Liver (tissue), 10 donors: ENCODE measurements at places on chromosomes 7 and 10. TPM values are rescaled to one million over a fixed set of nuclear protein-coding genes. Genes with fewer than 3 reads are reported as not detected.

The NYAP1 gene
- polyA plus RNA-seq, result 0.29 TPM

The TMEM254 gene
- 26.9 TPM for polyA plus RNA-seq

The GJD4 gene
- not detected for polyA plus RNA-seq

The MMD2 gene
- polyA plus RNA-seq, result not detected

The FKBP6 gene
- polyA plus RNA-seq, result not detected

The CCDC172 gene
- polyA plus RNA-seq, result not detected

The MRPL43 gene
- 76.0 TPM for polyA plus RNA-seq

The NANOS1 gene
- 0.12 TPM for polyA plus RNA-seq

The H2BK1 gene
- not detected for polyA plus RNA-seq

The SLC39A12 gene
- polyA plus RNA-seq, result not detected

The FAM185A gene
- polyA plus RNA-seq, result 6.3 TPM

The PNLIPRP2 gene
- polyA plus RNA-seq, result not detected

The PROSER2 gene
- polyA plus RNA-seq, result 9.0 TPM

DNA sequence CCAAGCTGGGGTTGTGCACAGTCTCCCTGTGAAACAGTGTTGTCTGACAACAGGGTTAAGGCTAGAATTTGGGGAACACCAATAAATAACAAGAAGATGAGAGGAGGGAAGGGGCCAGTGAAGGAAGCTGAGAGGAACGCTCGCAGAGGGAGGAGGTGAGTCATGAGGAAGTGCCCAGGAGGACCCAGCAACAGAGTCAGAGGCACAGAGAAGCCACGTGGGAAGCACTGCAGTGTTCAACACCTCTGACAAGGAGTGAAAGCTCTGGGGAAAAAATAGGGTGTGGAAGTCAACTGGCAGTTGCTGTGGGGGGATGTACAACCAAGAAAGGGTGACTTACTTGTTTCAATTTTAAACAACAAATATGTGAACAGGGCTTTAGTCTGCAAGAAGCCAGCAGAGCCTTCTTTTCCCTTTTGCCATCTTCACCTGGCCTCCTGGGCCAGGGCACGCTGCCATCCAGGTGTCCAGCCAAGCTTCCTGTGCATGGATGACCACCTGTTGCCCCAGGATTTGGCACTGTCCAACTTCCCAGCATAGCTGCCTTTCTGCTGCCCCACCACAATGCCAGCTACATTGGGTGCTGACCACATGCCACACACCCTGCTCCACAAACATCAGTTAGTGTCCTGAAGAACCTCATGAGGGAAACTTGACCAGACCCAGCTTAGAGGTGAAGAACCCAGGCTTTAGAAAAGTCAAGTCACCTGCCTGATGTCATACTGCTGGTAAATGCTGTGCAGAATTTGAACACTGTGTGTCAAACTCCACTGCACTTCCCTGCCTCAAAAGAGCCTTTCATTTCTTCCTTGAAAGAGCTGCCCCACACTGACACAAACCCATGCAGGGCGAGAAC lies 69.6 kb downstream of the ATXN7L1 start:
- DNase-seq, result no peak

GRCh38 chr7:128110641-128111364 lies 79.6 kb upstream of the LRRC4 start:
- DNase-seq, result no peak

GRCh38 chr10:114288424-114289095 lies 49.5 kb downstream of the VWA2 start:
- DNase-seq, result no peak

DNA sequence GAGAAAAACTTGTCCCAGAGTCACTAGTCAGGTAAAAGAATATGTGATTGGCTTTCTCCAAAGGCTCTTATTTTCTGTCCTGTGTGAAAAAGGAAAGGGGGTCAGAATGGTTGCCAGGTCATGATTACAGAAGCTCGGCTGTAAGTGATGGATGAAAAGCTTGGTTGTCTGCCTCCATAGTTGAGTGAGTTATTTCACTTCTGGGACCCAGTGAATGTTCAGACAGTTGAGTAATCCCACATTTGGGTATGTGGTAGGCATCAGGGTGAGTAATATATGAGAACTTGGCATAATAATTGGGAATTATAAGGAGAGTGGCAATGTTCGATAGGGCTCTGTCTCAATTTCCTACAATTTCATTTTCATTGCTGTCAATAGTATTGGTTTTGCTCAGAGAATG lies 72.5 kb downstream of the BBS9 start:
- no peak for DNase-seq

- DNase-seq, result no peak
Observed at GRCh38 chr7:117219485-117219884, 103.4 kb downstream of the WNT2 start.

DNA sequence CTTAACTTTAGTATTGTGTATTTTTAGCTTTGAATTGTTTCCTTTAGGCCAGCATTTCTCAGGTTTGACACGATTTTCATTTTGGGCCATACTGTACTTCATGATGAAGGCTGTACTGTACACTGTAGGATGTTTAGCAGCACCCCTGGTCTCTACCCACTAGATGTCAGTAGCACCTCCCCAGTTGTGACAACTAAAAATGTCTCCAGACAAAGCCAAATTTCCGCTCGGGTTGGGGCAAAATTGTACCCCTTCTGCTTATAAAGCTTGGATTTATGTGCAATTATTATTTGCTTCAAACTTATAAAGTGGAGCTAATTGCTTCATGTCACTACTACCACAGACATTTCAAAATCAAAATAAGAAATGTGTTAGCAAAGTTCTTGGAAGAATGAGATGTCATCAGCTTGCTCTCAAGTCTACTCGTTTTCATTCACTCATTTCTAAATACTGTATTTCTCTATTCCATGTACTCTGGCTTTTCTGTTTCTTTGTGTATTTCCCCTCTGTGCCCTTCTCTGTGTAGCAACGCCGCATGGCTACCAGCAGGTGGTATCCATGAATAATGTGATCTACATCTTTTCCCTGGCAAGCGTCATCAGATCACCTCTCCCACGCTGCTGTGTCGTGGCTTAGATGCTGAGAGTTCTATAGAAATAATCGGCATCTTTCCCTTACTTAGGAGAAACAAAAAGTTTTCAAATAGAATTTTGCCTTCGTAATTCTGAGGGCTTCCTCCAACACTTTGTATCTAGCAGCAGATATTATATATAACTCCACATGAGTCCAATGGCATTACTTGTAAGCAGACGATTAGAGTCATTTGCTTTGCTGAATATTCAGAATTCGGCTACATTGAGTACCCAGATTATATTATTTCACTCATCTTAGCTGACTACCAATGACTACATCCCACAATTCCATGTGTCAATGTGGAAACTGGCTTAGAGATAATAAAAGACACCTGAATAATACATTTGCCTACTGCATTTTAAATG lies 47.8 kb upstream of the CALCR start:
- DNase-seq, result no peak

DNA sequence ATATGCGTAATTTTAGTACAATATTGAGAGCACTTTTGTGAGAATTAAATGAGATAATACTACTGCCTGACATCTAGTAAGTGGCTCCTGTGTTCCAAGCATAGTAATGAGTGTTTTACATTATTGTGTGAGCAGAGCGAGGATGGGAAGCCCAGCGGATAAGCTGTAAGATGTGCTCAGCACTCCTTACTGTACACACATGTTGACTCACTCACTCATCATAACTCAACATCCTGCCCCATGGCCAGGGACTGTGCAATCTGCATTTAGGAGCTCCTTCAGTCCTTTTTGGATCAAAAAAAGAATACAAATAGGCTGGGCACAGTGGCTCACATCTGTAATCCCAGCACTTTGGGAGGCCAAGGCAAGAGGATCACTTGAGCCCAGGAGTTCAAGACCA lies 72.9 kb upstream of the NEBL start:
- no peak for DNase-seq

DNA sequence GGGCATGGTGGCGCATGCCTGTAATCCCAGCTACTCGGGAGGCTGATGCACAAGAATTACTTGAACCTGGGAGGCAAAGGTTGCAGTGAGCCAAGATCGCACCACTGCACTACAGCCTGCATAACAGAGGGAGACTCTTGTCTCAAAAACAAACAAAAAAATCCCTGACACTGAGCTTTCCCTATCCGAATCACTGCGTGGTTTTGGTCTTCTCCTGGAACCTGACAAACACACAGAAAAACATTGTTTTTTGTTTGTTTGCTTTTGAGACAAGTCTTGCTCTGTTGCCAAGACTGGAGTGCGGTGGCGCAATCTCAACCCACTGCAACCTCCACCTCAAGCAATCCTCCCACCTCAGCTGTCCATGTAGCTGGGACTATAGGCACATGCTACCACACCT lies 50.4 kb upstream of the PTPRN2 start:
- DNase-seq, result no peak

- DNase-seq, result peak; percentile 14
Observed at GRCh38 chr10:48796713-48797245, 112.1 kb downstream of the WDFY4 start.

- no peak for DNase-seq
Observed at GRCh38 chr10:74474022-74474713, 323.1 kb downstream of the ADK start.

DNA sequence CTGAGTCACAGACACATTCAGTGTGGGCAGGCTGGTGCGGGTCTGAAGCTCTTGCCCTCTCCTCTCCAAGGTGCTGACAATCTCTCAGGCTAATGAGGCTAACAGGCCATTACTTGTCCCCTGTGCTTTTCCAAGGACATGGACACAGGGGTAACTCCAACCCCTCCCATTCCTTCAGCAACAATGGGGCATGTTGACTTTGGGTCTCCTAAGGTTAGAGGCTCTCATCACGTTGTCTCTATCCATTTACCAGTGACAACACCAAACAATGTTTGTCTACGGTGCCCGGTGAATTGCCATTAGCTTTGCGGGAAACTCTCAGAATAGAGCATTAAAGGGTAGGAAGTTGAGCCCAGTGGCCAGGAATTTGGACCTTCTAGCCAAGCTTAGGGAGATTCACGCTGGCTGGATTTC lies 101.6 kb upstream of the TNS3 start:
- DNase-seq, result no peak

DNA sequence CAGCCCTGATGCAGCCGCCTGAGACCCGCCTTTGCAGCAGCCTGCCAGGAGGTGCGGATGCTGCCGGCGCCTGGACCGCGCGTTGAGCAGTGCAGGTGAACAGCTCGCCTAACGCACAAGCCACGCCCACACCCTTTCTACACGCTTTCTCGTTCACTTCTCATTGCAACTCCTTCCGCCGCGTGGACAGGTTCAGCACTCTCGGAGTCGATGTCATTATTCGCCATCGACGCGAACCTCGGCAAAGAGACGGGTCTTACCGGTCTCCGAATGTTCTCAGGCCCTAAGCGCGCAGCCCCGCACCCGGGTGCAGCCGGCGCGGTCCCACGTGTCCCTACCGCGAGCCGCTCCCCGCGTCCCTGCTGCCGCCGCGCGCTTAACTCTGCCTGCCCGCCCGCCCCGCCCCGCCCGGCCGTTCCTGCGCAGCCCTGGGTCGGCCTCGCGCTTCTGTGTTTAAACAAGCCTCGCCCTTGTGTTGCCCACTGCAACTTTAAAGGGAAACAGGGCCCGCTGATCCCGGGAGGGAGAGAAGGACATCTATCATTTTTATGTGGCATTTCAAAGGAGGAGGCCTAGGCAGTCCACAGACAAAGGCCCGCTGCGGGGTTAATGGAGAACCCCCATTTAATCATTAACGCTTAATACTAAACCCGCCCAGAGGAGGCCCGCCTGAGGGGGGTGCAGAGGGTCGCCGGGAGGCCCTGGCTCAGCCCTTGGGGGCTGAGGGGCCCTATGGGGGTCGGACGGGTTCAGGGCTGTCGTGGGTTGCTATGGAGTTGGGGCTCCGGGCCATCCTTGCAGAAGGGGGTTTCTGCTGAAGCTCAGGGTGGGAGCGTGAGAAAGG lies 128.5 kb downstream of the WDR11 start:
- DNase-seq, result no peak

DNA sequence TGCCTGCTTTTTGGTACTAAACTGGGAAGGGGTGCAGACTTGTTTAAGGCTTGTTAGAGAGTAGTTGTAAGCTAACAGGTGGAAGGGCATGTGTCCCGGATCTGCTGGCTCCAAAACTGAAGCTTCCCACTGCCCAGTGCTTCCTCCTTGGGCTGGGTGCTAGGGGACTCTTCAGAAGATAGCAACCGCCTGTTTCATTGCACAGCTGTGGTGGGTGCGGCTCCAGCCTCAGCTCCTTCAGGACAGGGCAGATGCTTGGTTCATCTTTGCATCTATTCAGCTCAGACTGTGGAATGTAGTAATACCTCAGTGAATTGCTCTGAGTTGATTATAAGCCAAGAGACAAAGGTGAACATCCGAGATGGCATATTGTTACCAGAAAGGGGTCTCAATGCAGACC lies 527.1 kb downstream of the TYW1 start:
- no peak for DNase-seq

- DNase-seq, result peak; percentile 36
Observed at GRCh38 chr10:25766687-25767221, 167.3 kb upstream of the MYO3A start.

- peak; percentile 81 for DNase-seq
Observed at GRCh38 chr7:105388356-105389087, at the start of gene SRPK2. TSS of gene SRPK2 (minus strand) at chr7:105388921.

- no peak for DNase-seq
Observed at GRCh38 chr7:131568970-131569369, 12.5 kb upstream of the PODXL start.

- no peak for DNase-seq
Observed at GRCh38 chr7:25037325-25037724, 57.3 kb upstream of the OSBPL3 start.

DNA sequence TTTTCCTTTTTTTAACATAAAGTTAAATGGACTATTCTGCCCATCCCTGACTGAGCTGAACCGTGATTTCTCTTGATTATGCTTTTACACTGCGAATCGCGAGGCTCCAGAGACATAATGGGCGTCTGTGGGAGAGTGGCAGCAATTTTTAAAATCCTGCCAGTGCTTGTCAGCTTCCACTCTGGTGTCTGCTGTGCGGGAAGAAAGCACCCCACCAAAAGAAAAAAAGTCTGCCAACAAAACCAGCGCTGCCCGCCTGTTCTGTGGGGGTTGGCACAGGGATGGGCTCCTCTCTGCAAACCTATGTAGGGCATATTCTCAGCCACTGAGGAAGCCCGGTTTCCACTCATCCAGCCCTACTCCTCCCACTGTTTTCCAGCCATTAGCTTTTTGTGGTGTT lies 592.3 kb upstream of the GALNT17 start:
- DNase-seq, result no peak

DNA sequence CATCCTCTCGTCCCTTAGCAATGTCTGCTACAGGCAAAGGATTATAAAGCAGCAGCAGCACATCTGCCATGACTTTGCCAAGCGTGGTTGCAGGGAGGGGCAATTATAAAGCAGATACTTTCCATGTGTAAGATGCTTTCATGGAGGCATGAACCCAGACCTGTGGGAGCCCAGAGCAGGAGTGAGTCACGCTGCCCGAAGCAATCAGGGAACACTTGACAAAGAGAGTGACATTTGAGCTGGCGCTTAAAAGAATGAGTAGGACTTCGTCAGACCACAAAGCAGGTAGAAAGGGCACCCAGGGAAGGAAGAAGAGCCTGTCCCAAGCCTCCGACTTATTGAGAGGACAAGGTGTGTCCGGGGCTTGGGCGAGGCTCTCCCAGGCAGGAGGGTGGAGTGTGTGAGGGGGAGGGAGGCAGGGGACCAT lies 147.2 kb downstream of the MYOF start:
- DNase-seq, result no peak

DNA sequence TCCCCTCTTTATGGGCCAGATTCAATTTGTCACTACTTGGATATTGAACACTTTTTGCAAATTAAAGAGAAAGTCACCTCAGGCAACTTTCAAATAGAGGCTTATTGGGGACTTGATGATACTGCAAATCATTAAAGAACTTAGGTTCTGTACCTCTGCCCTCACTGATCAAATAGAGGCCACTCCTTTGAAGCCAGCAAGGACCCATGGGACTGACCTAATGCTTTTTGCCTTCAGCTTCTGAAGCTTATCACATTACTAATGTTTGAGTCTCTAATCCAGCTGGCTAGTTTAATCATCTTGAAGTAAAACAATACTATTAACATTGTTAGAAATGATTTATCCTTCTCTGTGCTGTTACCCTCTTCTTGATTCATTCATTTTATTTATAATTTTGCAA lies 93.0 kb upstream of the ZNF800 start:
- DNase-seq, result no peak
